Panc1 (cell line): ENCODE measurements at places on chromosomes 5 and 9.

- no peak for DNase-seq
Measured at GRCh38 chr5:148176480-148176879, 8.1 kb downstream of the SPINK14 start.

DNA sequence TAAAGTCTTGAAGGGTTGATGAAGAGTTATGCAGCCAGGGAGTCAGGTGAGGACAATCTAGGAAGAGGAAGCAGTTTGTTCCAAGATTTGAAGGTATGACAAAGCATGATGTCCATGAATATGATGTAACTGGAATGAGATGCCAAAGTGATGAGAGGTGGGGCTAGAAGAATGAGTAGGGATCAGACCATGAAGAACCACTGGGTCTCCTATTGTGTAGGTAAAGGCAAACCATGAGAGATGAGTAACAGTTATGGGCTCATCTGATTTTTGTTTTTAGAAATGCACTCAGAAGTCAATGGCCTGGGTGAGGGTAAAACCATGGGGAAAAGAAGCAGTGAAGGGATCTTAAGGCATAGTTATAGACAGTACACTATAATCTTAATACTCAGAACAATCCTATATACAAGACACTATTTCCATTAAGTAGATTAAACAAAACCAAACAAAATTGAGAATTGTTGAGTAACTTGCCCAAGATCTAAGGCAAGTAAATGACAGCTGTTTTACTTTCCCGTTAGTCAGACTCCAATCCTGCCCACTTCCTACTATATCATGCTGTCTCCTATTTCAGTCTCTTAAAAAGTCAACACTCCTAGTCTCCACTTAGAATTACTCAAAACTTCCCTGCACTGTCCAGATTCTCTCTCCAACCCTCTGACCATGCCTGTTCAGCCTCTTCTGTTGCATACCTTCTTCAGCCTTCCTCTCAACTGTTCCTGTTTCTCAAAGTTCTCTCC, 393.8 kb upstream of the MEF2C start:
- no peak for DNase-seq

- no peak for DNase-seq
Measured at GRCh38 chr5:144566747-144567420, 396.2 kb downstream of the KCTD16 start.

GRCh38 chr5:80260461-80260860, 4.6 kb upstream of the SERINC5 start:
- no peak for DNase-seq

GRCh38 chr5:88438006-88438405, 169.4 kb upstream of the TMEM161B start:
- no peak for DNase-seq
